SHP77 (cell line): ENCODE measurements at places on chromosomes 5 and 9.

DNA sequence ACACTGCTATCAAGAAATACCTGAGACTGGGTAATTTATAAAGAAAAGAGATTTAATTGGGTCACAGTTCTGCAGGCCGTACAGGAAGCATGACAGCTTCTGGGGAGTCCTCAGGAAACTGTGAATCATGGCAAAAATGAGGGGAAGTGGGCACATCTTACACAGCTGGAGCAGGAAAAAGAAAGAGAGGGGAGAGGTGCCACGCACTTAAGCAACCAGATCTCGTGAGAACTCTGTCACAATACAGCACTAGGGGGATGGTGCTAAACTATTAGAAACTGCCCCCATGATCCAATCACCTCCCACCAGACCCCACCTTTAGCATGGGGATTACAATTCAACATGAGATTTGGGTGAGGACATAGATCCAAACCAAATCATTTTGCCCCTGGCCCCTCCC is 105.5 kb upstream of the CPLX2 start:
- no peak for DNase-seq

DNA sequence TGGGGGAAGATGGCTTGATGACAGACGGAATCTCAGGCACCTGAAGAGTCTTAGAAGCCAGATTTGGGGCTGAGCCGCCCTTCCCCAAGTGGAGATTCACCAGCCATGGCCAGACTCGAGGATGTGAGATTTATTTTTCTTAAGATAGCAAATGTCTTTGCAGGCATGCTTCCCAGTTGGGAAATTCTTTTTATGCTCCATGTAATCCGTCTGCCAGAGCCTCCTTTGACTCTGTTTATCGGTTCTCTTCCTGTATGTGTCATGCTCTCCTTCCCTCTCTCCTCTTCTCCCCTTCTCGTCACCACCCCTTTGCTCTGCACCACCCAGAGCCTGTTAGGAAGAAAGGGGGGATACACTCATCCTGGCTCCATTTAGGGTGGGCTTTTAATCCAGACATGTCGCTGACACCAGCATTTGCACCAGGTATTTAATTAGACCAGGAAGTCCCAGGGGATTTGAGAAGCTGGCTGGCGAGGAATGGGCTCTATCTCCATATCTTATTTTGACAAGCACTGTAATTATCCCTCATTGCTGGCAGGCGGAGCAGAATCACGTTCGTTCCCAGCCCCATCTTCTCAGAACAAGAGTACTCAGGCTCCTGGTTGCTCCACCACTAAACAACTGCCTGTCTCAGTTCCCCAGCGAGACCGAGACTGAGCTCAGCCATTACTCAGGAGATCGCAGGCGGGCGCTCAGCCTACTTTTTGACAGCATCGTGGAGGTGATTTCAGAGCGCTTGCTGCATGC is 50.9 kb downstream of the KCNIP1 start:
- DNase-seq = no peak

- DNase-seq = no peak
These were observed 282.8 kb upstream of the C9orf72 start for GRCh38 chr9:27856054-27856453.

DNA sequence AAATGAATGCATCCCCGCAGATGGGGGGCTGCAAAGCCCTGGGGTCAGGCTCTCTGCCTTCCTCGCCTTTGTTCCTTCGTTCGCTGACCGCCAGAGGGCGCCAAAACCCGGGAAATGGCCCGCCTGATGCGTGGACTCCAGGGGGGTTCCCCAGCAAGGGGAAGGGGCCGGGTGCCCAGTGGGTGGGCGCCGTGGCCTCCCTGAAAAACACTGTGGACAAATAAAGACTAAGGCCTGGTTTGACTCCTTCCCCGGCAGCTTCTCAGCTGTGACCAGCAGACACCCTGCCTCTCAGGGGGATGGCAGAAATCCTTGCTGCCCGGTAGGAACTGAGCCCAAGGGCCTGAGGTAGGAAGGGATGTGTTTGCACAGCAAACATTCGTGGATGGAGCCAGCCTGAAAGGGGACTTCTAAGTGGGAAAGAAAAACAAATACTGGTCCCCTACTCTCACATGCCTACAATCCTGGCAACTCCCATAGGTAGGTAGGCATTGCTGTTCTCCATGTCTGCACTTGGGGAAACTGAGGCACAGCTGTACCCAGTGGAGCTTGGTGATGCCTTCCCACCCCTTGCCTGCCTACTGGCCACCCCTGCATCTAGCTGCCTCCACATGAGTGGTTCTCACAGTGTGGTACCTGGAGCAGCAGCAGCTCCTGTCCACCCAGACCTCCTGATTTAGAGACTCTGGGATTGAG is 57.7 kb downstream of the DUSP1 start:
- DNase-seq = peak; percentile 60

DNA sequence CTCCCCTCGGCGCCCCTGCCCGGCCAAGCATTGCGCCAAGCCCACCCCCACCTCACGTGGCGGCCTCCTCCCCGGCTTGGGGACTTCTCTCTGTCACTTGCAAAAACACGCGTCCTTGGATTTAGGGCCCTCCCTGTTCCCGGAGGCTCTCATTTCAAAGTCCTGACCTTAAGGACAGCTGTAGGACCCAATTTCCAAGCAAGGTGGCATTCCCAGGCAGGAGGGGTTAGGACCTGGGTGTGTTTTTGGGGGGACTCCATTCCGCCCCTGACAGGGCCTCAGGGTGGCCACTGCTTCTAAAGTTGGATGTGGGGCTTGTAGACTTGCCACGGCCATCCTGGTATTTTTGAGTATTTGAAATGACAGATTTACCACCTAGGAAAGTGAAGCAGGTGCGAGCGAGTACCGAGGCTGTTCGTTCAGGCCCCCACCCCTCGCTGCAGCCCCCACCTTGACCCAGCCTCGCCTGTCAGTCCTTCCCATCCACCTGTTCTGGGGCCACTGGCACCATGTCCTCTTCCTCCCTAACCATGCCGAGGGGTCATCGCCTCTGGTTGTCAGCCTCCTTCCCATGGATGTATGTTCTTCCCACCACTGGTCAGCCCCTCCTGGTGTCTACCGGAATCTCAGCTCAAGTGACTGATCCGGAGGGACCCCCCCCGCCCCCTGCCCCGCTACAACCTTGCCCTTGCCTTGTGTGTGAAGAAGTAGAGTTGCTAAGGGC is 52.4 kb downstream of the MRPL36 start:
- no peak for DNase-seq

DNA sequence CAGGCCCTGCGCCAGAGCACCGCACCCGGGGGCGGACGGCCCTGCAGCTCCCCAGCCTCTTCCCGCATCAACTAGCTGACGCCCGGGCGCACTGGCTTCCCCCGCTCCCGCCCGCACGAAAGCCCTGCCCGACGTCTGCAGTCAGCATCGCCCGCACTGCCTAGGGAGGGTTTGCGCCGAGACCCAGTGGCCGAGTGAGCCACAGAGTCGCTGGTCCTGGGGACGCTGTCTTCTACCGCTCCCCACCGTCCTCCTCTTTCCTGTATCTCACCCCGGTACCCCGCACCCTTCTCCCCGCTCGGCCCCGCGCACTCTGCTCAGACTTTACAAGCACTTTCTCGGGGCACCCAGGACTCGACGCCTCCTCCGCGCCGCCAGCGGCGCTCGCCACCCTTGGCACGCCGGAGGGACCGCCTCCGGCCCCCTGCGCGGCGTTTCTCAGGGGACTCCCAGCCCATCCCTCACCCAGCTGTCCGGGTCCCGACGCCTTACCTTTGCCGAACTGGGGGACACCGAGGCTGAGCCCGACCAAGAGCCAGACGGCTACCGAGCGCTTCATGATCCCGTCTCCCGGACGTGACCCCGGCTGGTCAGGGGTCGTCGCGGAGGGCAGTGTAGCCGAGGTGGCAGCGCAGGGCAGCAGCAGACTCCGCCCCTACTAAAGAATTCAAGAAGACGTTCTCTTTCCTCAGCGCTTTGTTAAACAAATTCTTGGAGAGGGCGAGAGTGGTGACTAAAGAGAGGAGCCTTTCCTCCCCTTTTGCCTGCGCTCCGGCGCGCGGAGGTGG is 670 bp downstream of the EDIL3 start:
- peak; percentile 26 for DNase-seq

- no peak for DNase-seq
These were observed 3.2 kb upstream of the MAPK9 start for GRCh38 chr5:180294913-180295555.

DNA sequence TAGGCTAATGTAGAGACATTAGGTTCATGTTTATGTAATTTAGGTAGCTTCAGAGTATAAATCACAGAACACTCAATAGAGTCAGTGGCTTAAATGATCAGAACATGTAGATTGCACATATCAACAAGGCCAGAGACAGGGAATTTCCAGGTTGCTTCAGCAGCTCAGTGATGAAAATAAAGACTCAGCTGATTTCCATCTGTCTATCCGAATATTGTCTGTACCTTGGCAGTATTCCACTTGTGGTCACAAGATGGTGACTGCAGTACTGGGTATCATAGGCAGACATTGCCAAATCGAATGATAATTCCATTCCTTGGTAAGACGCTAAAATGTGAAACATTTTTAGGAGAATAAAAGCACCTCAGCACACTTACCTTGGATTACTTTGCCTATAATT is 702.2 kb downstream of the MAT2B start:
- DNase-seq = no peak

- DNase-seq = no peak
These were observed 638.8 kb upstream of the WWC1 start for GRCh38 chr5:167652690-167653089.

DNA sequence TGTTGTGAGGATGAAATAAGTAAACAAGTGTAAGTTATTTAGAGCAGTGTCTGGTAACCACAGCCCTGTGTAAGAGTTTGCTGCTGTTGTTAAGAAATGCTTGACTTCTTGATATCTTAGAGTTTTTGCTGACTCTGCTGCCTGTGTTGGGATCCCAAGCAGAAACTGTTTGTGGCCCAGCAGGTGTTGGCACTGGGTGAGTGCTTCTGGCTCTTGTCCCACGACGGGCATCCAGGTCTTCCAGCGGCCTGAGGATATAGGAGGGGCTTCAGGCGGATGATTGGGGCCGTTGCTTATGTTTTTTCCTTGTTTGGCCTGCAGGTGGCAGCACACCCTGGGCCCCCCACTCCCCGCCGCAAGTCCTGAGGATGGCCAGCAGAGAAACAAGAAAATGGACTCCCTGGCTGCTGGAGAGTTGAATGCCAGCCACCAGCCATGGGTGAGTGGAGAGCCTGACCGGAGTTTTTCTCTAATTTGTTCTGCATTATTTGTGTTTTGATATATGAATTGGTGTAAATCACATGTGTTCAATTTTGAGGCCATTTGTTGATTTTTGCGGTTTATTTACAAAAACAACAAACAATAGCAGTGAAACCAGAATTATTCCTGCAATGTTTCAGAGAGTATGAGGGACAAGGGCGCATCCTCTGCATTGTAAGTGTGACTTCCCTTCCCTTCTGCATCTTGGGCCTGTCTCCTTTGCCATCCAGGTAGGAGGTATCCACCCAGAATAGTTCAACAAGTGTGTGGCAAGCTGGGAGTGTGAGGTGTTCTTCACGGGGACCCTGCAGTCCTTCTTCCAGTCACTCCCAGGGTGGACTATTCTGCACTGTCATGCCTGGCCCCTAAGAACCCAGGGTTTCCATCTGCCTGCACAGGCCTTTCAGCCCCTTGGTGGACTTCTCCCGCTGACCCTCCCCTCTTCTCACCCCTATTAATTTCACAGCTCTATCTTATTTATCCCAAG is 50.3 kb downstream of the SLC22A5 start:
- peak; percentile 77 for DNase-seq

- peak; percentile 34 for DNase-seq
These were observed 25.7 kb downstream of the PDGFRB start for GRCh38 chr5:150129813-150130492.

DNA sequence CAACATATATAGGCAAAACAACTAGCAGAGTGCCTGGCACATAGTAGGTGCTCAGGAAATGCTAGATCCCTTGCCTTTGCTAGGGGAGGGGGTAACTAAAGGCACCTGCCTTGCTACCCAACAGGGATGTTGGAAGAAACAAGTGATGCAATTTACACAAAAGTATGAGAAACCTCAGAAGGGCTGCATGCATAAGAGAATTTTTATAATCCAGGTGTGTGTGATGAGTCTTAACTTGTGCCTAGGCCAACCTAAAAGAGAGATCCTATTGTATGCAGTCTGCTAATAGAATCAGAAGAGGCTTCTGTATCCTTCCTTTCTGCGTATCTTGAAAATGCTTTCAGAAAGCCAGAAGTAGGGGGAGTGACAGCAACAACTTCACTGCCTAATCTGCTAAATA is 135.9 kb downstream of the SLIT3 start:
- no peak for DNase-seq

GRCh38 chr5:72476721-72477120 is 30.5 kb downstream of the ZNF366 start:
- no peak for DNase-seq

DNA sequence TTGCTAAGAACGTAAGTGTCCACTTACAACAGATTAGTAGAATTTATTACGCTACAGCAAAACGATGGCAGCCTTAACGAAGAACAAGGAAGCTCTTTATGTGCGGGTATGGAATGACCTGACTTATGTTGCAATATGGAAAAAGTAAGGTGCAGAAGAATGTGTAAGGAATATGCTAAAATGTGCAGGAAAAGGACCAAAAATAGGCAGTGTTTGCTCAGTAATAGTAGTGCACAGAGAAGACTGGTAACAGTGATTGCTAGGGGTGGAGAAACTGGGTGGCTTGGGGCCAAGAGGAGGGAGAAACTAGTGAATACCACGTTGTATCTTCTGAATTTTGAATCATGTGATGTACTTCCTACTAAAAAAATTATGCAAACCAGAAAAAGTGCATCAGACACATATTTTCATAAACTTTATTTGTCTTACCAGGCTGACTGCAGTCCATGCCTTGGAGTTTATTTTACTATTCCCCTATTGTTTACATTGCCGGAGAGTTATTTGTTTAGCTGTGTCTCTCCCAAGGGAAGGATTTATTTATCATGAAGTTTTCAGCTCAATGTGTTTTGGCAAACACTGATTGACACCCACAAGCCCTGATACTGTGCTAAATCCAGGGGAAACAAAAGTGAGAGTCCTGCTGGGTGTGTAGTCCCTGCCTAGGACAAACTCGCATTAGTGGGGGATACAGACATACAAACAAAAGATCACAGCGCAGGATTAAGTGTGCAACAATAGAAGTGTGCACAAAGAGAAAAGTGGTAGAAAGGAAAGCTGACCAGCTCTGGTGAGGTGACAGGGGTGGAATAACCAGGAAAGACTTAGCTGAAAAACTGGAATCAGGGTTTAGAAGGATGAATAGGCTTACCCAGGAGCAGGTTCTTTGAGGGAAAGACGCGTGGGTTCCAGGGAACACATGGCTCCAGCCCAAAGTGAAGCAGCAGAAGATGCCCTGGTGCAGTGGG is 34.0 kb upstream of the ZNF484 start:
- DNase-seq = no peak

- DNase-seq = peak; percentile 11
These were observed 782 bp upstream of the CDC20B start for GRCh38 chr5:55173687-55174230.

GRCh38 chr9:78958892-78959291 is 612.9 kb upstream of the TLE4 start:
- no peak for DNase-seq

- DNase-seq = no peak
These were observed 37.2 kb downstream of the NUDT12 start for GRCh38 chr5:103525361-103525760.

- peak; percentile 2 for DNase-seq
These were observed 171.2 kb downstream of the CWC27 start for GRCh38 chr5:64939772-64940510.

GRCh38 chr5:1907616-1908015 is 24.9 kb upstream of the IRX4 start:
- no peak for DNase-seq

GRCh38 chr9:87662808-87663528 is 63.0 kb upstream of the CTSL start:
- no peak for DNase-seq
